SW 1271 (cell line): ENCODE measurements at places on chromosomes 2 and 18.

GRCh38 chr18:25832001-25832604 is 258.3 kb downstream of the SS18 start:
- no peak for DNase-seq

GRCh38 chr2:159174759-159175158 is 111.7 kb downstream of the WDSUB1 start:
- DNase-seq, result no peak

DNA sequence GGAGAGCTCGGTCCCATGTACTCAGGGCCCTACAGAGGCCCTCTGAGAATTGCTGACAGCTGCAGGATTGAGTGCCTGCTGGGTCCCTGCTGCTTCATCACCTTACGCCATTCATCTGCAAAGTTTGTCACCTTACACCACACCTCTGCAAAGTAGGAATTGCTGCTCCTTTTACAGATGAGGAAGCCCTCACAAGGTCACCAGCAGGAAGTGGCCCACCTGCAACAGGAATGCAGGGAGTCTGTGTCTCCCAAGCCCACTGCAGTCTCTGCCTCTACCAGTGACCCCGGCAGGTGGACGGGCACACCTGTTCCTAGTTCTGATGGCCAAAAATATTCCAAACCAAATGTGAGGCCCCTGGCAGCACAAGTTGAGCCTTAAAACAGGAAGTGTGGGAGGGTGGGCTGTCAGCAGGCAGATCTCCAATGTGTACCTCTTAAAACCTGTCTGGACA is 441.4 kb downstream of the NBAS start:
- DNase-seq, result no peak

- DNase-seq, result no peak
These were observed 8.3 kb downstream of the ARL5A start for GRCh38 chr2:151819920-151820319.

DNA sequence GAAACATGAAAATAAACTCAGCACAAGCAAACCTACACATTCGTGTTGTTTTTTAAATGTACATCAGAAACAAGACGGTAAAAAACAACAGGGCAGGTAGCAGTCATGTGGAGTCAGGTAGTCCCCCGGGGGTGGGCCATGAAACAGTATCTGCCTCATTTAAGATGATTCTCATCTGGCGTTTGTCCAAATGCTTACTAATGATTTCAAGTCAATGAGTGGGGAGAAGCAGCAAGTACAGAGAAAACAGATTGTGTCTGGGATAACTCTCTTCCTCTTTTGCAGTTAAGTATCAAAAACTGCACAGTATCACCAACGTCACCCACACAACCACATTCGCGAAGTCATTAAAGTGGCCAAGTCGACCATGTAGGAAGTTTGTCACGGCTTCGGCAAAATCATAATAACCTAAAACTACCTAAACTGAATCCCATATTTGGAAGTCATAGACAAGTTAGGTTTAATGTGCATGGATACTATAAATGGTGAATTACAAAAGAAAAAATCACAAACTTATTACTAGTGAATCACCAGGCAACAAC is 1.3 kb downstream of the LAPTM4A start:
- peak; percentile 50 for DNase-seq

DNA sequence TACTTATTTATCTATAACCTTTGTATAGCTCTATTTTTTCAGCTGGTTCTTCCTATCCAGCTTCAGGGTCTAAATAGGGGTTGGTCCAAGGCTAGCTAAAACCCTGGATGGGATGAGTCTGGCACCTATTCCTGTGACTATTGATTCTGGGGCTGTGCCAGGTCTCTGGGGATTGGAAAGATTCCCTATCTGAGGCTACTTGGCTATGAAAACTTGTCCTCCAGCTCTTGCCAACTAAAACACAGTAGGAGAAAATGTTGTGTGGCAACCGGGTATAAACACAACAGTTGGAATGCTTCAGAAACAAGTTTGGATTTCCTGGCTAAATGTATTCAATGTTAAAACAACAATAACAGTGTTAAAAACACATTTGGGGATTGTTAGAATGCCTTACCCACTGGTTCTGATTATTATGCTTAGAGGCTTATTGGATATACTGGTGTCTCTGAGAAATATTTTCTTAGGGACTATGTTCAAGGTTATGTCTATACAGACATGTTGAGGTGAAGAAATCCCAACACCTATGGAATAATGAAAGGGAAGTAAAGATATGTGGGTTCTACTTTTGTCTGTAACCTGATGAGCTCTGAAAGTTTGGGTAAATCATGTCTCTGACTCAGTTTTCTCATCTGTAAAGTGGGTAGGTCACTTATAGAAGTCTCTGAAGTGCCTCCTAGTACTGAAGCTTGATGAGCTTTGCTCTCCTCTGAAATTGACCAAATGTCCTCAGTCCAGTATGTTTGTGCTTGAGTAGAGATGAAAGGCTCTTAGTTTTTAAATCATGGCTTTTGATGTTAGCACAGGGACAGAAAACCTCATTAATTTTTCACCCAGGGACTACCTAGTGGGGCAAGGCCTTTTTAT is 460.7 kb downstream of the MTX2 start:
- DNase-seq, result no peak
